ENCODE measurements at places on chromosomes 16 and 17. TPM values are rescaled to one million over a fixed set of nuclear protein-coding genes. Genes with fewer than 3 reads are reported as not detected.

DNA sequence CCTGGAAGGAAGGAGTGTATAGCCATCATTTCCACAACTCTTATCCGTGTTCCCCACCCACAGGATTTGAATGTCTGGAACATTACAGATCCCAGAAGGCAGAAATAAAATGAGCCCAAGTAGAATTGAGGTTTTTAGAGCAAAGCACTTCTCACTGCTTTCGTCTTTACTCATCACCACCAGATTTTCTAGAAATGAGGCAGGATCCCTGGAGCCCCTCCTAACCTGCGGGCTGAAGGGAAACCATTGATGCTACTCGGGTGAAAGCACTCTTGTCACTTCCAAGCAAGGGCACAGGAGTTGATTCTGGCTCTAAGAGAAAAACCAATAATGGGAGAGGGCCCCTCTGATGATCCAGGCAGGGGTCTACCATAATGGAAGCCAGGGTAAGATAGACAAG is 2.8 kb upstream of the ALDOC start:
- no peak for DNase-seq

The SLC52A1 gene
- total RNA-seq = 0.62 TPM

The LAT gene
- total RNA-seq = 2.9 TPM

GRCh38 chr16:48596326-48596725 is 13.7 kb downstream of the N4BP1 start:
- DNase-seq = no peak

- no peak for DNase-seq
These were observed 95.7 kb downstream of the NTN1 start for GRCh38 chr17:9116861-9117568.

All from kidney epithelial cell (primary cell).